ENCODE measurements at places on chromosomes 4 and X. TPM values are rescaled to one million over a fixed set of nuclear protein-coding genes. Genes with fewer than 3 reads are reported as not detected.

The ATP1B4 gene
- not detected for total RNA-seq

The ATP2B3 gene
- not detected for total RNA-seq

The FGFR3 gene
- 0.45 TPM for total RNA-seq

The SOD3 gene
- total RNA-seq: 65.3 TPM

The MAML3 gene
- 3.1 TPM for total RNA-seq

The HPGDS gene
- not detected for total RNA-seq

The GLRB gene
- total RNA-seq: 3.0 TPM

The BEX1 gene
- total RNA-seq: 0.36 TPM

The LAGE3 gene
- total RNA-seq: 31.6 TPM

The GLUD2 gene
- 1.4 TPM for total RNA-seq

The CT45A5 gene
- not detected for total RNA-seq

Measured in fibroblast of the aortic adventitia (primary cell).